HEK293T (cell line): ENCODE measurements at places on chromosomes 4 and X.

DNA sequence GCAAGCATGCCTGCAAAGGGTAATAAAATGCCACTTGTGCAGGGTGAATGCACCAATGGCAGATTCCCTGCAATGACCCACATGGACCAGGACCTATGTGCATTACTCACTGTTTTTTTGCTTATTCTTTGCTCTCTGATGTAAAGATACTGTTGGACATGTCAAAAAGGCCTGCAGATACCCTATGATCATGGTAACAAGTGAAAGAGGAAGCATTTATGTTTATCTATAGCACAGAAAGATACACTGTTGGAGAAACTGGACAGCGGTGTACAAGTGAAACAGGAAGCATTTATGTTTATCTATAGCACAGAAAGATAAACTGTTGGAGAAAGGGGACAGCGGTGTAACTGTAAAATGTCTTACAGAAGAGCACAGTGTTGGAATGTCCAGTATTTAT lies 127.5 kb downstream of the PAPSS1 start:
- DNase-seq, result no peak

- no peak for DNase-seq
Observed at GRCh38 chr4:149997881-149998421, 80.3 kb upstream of the DCLK2 start.

DNA sequence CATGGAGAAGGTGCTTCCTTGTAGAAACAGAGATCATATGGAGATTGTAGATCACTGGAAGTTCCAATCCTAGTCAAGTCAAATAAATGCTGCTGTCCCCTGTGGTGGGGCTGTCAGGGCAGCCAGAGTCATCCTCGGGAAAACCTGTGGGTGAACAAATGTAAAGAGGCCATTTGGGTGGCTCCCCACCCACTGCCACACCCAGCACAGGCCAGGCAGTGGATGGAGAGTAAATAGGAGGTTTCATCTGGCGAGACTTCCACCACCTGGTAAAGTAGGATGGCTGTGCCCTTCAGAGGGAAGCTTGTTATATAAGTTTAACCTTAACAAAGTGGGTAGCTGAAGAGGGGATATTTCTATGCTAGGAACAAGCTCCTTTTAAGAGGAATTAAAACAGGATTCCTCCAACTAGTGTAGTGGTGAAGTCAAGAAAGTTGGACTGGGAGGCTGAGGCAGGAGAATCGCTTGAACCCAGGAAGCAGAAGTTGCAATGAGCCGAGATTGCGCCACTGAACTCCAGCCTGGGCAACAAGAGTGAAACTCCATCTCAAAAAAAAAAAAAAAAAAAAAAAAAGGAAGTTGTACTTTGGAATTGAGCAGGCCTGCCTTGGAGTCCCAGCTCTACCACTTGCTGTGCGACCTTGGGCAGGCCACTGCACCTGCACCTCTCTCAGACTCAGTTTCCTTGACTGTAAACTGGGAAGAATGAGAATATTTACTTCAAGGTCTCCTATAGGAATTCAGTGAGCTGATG lies 273.7 kb downstream of the PTTG2 start:
- DNase-seq, result no peak

GRCh38 chrX:124249345-124249744 lies 83.1 kb upstream of the TEX13D start:
- no peak for DNase-seq

GRCh38 chr4:37970702-37971101 lies 10.5 kb downstream of the PTTG2 start:
- no peak for DNase-seq

DNA sequence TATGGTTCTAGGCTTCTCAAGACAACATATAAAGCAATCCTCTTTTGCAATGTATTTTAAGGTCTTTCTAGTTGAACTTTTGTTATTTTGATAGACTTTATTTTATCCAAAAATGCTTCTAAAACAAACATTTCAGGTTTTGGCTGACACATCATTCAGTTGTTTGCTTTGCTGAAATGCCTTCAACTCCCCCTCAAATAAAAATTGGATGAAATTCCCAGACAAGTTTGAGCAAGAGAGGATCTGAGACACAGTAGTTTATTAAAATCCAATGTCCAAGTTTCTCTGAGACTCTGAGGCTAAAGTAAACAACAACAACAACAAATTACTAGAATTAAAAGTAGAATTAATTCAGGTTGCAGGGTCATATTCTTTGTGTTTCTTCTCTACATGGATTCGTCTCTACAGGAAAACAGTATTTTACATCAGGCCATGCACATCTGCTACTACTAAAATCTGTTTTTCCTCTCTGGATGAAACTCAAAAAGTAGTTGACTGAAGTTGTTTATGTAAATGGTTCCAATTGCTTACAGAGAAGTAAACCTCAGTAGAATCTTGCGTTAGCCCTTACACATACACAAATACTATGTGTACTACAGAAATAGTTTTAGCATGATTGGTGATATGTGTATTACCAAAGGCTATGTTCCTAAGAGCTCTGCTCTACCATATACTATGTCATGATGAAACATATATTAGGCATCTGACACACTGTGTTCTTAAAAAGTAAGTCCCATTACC lies 64.9 kb downstream of the PRSS12 start:
- DNase-seq, result no peak

DNA sequence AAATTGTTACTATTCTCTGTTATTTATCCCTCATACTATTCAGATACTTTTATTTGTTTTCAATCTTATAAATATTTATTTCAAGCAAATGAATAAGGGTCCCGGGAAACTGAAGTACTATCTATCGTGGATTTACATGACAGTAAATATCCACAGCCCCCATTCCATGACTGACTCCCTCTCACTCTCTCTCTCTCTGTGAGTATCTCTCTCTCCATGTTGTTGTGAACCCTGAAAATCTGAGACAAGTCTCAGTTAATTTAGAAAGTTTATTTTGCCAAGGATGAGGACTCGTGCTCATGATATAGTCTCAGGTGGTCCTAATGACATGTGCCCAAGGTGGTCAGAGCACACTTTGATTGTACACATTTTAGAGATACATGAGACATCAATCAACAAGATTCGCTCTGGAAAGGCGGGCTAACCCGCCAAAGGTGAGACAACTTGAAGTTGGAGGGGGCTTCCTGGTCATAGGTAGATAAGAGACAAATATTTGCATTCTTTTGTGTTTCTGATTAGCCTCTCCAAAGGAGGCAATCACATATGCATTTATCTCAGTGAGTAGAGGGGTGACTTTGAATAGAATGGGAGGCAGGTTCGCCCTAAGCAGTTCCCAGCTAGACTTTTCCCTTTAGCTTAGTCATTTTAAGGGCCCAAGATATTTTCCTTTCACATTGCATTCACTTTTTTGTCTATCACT lies 986.4 kb downstream of the NLGN4X start:
- no peak for DNase-seq
